ENCODE measurements at places on chromosomes 13 and 19.

DNA sequence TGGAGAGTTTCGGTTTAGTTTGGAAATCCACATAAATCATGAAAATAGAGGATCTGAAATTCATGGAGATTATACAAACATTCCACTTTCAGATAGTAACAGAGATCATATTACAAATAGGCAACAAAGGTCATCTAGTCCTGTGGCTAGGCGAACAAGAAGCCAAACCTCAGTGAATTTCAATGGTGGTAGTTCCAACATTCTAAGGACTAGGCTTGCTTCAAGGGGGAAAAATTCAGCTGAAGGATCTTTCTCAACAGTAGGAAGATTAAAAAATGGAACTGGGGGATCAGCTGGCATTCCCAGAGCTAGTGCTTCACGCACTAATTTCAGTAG, 47.0 kb downstream of the FOXO1 start:
- DNase-seq = no peak

DNA sequence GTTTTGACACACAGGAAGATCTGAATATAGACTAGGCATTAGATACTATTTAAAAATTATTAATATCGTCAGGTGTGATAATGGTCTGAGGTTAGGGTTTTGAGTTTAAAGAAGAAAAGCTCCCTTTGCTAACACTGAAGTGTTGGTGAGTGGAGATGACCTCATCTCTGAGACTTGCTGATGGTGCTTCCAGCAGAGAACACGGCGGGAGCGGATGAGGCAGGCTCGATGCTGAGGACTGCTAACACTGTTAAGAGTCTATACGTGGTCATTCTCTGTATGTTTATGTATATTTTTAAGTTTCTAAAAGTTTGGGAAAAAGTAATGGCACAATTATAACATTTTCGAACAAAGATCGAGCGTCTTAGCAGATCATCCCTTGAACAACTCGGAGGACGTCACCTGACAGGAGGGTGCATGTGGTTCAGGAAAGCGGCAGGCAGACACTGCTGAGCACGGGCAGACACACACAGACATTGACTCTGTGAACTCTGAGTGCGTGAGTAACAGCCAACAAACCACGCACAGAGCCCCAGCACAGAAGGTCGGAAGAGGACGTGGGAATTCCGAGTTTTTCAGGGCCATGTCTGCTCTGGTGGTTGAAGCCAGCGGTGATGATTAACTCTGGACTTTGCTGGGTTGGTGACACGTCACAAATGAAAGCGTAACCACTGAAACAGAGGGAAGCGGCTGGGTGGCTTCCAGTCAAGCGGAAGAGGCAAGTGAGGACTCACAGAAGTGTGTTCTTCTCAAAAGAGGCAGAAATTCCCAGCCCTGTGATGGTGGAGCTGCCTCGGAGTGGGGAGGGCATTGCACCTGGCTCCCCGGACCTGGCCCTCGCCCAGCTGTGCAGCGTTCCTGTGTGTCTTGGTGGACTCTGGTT, 91.9 kb upstream of the TEX29 start:
- DNase-seq = no peak

DNA sequence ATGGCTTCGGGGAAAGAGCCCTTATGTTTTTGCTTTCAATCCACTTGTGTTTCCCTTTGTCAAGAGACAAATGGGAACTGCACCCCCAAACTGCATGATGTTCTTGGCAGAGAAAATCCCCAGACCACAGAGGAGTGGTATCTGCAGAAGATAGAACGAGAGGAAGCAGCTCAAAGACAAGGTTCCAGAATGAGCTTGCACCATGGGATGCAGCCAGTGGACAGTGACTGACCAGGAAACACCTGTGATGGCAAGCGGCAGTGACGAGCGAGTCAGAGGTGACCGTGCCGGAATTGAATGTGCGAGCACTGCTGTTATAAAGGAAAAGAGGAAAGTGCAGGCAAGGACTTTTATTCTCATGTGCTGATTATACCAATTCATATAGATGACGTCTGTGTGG, 46.3 kb downstream of the IRS2 start:
- DNase-seq = no peak

- DNase-seq = no peak
Observed at GRCh38 chr19:5214371-5214770, 126.2 kb downstream of the PTPRS start.

- DNase-seq = no peak
Observed at GRCh38 chr19:1884291-1884718, 991 bp downstream of the ABHD17A start.

- no peak for DNase-seq
Observed at GRCh38 chr19:21593934-21594820, 88.8 kb downstream of the ZNF429 start.

DNA sequence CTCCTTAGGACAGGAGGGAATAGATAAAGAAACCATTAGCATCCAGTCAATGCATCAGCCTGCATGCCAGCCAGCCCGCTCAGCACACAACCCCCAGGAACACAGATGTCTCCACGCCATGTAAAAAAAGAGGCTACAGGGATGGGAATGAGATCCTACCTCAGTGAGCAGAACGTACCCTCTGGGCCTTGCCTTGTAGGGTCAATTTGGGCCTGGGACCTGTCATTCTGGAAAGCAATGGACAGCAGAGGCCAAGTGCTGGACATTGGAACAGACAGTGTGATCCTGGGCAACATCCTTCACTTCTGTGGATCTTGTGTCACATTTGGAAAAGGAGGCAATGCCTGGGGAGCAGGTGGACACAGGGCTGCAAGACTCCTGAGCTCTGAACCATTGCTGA, 26.0 kb downstream of the VSTM2B start:
- no peak for DNase-seq

- no peak for DNase-seq
Observed at GRCh38 chr13:29664591-29664990, 69.1 kb upstream of the SLC7A1 start.

DNA sequence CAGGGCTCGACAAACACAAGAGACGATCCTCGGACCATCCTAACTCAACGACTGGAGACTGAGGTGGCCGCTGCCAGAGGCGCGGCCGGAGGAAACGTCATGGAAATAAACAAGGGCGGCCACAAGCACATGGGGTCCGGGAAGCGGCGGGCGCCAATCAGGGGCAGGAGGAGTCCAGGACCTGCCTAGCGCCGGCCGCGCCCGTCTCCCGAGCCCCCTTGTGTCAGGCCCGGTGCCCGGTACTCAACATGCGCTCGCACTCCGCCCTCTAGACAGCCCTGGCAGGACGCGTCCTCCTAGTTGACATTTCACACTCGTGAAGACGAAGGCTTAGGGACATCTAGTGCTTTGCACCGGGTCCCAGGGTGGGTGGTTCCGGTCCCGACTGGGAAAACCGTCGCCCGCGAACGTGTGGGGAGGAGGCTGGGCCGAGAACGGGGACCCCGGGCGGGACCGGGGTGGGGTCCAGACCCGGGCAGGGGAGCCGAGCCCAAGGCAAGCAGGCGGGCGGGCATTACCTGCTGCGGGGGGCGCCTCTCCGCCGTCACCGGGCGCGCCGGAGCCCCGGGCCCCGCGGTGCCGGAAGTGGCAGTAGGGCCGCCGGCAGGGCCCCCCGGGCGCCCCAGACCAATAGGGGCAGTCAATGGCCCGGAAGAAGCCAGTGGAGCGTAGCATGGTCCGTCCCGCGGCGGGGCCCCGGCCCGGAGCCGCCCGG, 442 bp downstream of the REXO1 start:
- no peak for DNase-seq

DNA sequence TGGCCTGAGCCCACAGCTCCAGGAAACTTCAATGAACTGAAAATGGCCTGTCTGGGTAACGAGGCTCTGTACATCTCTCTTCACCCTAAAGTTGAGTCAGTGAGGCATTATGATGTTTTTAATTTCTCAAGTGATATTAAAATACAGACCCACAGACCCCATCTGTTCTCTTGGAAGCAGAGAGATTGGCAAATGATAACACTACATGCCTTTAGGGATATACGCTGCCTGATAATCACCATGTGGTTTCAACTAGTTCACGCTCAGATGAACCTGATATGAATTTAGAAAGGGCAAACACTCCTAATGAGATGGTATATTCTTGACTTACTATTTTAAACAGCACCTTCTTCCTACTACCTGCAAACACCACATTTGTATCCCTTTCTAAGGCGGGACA, 127.5 kb downstream of the RFC3 start:
- no peak for DNase-seq

- no peak for DNase-seq
Observed at GRCh38 chr13:106205871-106206270, 329.6 kb downstream of the EFNB2 start.

- no peak for DNase-seq
Observed at GRCh38 chr13:40677064-40677463, 10.6 kb upstream of the FOXO1 start.

DNA sequence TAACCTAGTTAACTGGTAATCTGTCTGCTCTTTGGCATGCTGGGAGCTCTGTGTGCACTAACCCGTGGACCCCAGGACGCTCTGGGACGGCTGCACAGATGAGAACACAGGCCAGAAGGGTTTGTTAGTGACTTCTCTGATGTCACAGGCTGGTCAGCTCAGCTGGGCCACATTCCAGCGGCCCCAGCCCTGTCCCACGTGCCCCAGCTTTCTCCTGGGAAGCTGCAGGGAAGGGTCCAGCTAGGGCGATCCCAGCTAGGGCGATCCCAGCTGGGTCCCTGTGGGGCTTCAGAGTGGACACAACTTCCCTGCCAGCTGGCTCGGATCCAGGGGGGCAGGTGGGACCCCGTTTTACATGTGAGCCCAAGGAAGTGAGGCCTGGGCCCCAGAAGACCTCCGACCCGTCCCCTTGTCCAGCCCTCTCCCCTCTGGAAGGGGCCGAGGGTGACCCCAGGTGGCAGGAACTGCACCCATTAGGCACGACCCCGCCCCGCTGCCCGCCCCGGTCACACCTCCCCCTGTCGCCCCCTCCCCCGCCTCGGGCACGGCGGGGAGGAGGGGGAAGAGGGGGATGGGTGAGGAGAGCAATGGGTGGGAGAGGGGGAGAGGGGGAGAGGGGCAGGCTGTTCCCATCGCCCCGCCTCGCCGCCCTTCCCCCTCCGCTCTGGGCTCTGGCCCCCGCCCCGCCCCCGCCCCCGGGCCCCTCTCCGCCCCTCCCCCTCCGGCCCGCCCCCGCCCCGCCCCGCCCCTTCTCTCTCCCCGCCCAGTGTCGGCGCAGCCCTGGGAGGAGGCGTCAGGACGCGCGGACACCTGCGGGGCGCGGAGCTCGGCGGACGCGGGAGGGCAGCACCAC, 75.2 kb upstream of the MCF2L start:
- no peak for DNase-seq
